ENCODE measurements at places on chromosomes 3 and 15.

DNA sequence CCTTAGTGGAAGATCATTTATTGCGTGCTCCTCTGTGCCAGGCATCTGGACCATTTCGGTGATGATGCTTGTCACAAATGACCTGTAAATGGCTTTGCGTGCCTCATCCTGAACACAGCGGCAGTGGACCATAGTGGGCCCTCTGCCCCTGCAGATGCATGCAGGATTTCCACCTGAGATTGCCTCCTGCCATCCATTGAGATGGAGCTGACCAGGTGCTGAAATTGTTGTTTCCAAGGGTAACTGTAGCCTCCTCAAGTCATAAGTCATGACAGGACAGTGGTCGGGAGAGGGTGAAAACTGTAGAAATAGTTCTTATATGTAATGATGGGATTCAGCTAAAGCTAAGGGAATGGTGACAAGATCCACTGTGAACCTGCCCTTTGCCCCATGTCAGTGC lies 35.5 kb downstream of the CLSTN2 start:
- DNase-seq: no peak

DNA sequence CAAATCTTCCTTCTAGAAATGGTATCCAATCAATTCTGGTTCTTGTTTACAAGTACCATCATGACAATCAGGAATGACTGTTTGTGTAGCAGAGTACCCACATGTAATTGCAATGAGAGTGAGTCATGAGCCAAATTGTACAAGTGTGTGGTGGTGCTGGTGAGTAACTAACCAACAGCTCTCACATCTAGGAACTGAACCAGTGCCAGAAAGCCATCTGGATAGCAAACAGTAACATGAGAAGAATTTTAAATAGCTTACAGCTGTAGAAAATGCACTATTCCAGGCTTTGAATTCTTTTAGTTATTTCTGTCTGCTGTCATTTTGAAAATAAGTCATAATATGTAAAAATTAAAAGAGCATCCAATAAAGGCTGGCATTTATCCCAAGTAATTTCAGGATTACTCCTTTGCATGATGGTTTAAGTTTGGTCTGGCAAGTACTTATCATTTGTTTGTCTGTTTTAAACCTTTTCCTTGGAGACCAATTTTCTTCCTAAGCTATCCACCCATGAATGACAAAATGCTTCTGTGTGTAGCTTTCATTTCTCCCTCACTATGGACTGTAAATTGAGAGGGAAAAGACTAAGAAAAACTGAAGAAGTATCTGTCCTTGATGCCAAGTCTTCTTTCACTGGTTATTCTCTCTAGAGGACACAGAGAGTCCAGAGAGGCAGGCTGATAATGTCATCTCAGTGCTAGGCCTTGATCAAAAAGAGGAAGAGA lies 60.0 kb downstream of the PIK3CB start:
- no peak for DNase-seq

GRCh38 chr3:126146034-126146433 lies 34.4 kb downstream of the ALDH1L1 start:
- DNase-seq: peak; percentile 54

DNA sequence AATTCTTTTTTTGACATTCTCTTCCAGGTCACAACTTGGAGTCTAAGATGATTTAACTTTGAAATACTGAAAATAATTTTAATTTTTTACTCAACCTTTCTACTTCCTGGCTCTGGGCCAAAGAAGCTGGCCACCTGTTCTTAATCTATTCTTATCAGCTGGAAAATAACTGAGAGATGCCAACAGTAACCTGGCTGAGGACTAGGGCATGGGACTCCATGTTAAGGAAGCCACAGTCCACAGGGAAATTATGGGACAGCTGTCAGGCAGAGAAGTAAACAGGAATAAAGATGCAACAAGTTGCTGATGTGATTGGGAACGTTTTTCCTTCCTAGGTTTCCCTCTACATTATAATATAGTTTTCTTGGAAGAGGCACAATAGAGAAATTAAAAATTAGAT lies 84.7 kb upstream of the CPNE4 start:
- no peak for DNase-seq

DNA sequence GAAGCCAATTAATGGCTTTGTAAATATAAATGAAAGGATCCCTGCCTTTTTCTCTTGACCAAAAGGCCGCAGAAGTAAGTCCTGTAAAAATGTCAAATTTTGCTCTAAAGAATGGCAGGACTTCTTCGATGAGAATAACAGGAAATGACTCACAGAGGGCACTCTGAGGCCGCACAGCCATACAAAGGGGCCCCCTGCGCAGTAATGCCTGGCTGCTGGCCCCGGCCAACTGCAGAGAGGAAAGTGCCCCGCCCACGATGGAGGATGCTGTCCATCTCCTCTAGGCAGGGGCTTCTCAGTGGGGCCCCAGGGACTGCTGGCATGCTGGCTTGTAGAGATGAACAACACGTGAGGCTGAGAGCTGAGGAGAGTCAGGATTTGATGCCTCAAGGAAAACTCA lies 18.1 kb upstream of the SCN10A start:
- no peak for DNase-seq

DNA sequence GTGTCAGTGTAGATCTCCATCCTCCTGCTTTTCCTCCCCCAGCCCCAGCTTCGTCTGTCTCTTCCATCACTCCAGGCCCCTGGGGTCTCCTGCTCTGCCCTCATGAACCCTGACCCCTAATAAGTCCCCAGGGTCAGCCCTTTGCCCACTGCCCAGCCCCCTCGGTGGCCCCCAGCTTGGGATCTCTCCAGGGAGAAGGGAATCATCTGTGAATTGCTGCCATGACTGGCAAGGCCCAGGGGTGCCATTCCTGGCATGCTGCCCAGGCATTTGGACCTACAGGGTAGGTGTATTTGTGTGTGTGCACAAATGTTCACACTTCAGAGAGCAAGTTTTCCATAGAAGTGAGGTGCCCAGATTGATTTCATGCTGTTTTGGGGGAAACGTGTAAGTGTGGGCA lies 5.9 kb upstream of the TBC1D21 start:
- DNase-seq: no peak

- no peak for DNase-seq
Observed at GRCh38 chr15:25329696-25330095, 109.1 kb downstream of the UBE3A start.

DNA sequence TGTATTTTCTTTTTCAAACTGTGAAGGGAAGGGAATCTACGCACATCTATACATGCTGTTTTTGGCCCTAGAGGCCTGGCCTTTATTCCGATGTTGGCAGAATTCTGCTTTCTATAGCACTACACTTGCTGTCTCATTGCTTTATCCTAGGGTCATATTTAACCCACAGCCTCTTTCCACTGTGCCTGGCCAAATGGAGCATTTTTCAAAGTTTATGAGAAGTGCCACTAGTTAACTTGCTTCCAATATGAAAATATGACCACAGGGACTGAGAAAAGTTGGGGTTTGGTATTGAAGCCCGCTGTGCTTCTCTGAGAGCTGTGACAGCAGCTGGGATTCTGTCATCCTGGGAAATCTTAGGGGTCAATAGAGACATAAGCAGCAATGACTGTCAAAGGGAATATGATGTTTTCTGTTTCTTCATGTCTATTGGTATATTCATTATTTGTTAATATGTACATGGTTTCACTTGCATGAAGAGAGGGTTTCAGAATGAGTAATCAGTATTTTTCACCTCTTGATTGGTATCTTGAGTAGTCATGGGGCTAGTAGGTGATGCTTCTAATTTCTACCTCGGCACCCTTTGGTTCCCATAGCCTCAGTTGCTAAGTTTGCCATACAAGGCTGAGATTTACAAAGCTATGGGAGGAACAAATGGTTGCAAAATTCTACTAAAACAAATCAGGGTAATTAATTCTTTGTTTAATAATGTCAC lies 275.8 kb upstream of the RBMS3 start:
- no peak for DNase-seq

GRCh38 chr3:43892526-43892925 lies 201.8 kb downstream of the ABHD5 start:
- DNase-seq: peak; percentile 52
